ENCODE measurements at places on chromosomes 16 and 17. TPM values are rescaled to one million over a fixed set of nuclear protein-coding genes. Genes with fewer than 3 reads are reported as not detected.

Gene MED9
- total RNA-seq, result 14.3 TPM

Gene LRRC37A2
- total RNA-seq, result 9.6 TPM

Gene RNU2-1
- not detected for total RNA-seq

Gene TBC1D3K
- total RNA-seq, result not detected

Gene SPNS2
- total RNA-seq, result 3.4 TPM

Gene TBC1D16
- total RNA-seq, result 3.7 TPM

Gene CD300E
- total RNA-seq, result 0.33 TPM

Gene MPP2
- total RNA-seq, result 0.52 TPM
